GM04504 (cell line): ENCODE measurements at places on chromosomes 1 and 21.
A peak's percentile ranks its signal among the peaks of the same experiment; 100 is the strongest.

GRCh38 chr21:31686272-31686915, 26.9 kb downstream of the SOD1 start:
- DNase-seq: no peak

GRCh38 chr1:27591622-27592021, 12.3 kb downstream of the AHDC1 start:
- no peak for DNase-seq

DNA sequence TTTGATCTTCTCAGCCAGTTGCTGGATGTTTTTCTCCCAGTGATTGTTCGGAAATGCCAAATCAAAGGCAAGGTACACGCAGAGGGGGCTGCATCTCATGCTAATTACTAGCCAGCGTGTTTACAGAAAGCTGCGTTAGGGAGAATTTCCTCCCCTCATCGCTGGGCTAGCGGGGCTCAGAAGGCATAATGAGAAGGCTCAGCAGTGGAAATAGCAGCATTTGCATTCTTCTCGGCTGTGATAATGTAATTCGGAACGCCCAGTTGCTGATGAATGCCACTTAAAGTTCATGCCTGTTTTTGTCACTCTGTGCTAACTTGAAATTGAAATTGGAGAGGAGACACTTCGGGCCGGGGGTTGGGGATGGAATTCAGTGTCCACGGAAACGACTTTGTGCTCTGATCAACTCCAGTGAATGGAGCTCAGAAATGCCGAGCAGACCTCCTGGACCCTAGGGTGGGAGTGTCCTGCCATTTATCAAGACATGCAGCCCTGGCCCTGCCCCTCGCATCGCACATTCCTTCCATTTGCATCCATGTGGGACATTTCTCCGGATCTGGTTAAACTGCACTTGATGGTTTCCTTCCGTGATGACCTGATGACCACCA, 313.4 kb upstream of the C1orf174 start:
- DNase-seq: no peak

DNA sequence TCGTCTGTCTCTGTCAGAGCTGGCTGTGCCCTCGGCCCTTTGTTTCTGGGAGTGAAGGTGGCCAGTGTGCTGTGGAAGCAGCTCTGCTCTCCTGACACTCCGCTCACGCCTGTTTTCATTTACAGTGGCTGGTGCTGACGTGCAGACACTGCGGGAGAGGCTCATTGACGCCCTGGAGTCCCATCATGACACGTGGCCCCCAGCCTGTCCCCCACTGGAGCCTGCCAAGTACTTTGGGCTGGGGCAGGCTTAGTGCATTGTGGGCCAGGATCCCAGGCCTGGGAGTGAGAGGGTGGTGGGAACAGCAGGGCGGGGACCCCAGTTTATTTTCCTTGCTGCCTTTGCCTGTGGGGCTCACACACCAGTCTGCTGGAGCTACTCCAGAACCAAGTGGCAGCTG, 21.1 kb downstream of the QSOX1 start:
- DNase-seq: no peak

GRCh38 chr1:97577613-97578012, 343.2 kb downstream of the DPYD start:
- DNase-seq: no peak

DNA sequence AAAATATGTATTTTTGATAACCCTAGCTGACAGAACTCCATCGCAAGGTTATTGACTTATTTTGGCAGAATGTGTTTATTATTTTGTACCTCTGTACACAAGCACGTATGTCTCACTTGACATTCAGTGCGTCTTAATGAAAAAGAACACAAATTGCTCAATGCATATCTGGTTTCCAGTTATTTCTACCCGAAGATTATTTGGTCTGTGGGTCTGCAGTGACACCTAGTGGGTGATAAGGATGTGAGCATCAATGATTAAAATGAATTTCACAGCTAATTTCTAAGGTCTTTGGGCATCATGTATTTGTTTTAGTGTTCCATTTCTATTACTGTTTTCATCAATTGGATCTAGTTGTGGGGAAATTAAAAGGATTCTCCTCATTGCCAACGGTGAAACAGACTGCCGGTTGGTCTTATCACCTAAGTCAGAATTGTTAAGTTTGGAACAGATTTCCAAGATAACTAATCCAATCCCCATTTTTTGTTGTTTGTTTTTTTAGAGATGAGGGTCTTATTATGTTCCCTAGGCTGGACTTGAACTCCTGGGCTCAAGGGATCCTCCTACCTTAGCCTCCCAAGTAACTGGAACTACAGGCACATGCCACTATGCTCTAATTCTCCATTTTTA, 13.9 kb downstream of the DDX20 start:
- peak; percentile 40 for DNase-seq

- DNase-seq: no peak
Measured at GRCh38 chr1:75053207-75053606, 81.0 kb upstream of the LHX8 start.

GRCh38 chr1:57868239-57868638, 444.4 kb upstream of the DAB1 start:
- no peak for DNase-seq

DNA sequence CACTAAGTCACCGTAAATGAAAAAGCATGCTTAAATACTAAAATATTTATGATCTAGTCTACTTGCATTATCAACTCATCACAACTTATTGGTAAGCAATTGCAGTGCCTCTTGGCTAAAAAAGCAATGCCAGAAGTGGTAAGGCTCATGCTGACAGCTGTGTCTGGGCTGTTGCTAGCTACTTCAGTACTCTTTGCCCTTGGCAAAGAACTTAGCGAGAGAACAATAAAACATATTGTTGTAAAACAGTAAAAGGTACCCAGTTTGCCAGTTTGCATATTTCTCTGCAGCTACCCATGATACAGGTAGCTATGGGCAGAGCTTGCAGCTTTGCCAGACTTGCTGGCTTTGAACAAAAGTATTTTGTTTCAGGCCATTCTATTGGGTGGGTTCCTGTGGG, 73.1 kb downstream of the ATP6V1G3 start:
- DNase-seq: no peak

- no peak for DNase-seq
Measured at GRCh38 chr1:181623850-181624249, 140.5 kb downstream of the CACNA1E start.

DNA sequence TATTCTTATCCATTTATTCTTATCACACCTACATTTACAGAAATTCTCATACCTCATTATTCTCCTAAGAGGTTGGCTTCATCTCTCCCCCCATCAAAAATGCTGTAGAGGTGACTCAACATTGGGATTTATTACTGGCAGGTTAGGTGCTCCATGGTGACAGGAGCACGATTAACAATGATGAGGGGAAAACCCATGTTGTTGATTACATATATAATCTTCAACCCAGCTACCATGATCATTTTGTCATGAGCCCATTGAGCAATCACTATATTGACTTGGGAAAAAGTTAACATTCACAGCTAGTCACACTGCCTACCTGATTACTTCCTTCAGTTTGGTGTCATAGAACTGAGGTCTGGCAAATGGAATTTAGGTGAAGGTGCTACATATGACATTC, 712.1 kb upstream of the CHRM3 start:
- no peak for DNase-seq

GRCh38 chr1:53308506-53308905, 19.4 kb downstream of the LRP8 start:
- no peak for DNase-seq

- DNase-seq: no peak
Measured at GRCh38 chr1:198168227-198168626, 11.4 kb downstream of the NEK7 start.

DNA sequence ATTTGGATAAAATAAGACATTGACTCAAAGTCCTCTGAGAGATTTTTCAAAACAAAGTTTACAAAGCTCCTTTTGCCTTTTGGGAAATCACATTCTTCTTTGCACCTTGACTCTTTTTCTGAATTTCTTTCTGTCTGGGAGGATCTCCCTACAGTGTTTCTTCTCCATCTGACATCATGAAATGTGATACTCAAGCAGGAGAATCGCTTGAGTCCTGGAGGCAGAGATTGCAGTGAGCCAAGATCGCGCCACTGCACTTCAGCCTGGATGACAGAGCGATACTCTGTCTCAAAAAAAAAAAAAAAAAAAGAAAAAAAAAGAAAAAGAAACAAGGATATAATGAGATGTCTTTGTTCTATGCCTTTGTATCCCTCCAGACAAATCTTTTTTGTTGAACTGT, 13.3 kb upstream of the GRIK1 start:
- DNase-seq: no peak

- DNase-seq: no peak
Measured at GRCh38 chr1:39117899-39118450, 86.5 kb upstream of the MACF1 start.

- no peak for DNase-seq
Measured at GRCh38 chr1:15691434-15692032, 7.4 kb downstream of the PLEKHM2 start.

GRCh38 chr1:18866846-18867245, 7.4 kb upstream of the TAS1R2 start:
- no peak for DNase-seq

- no peak for DNase-seq
Measured at GRCh38 chr21:33273044-33273443, 6.9 kb downstream of the IL10RB start.
